ENCODE measurements at places on chromosomes 2 and 18.

GRCh38 chr2:18559531-18560030, 872 bp downstream of the RDH14 start:
- DNase-seq: no peak

DNA sequence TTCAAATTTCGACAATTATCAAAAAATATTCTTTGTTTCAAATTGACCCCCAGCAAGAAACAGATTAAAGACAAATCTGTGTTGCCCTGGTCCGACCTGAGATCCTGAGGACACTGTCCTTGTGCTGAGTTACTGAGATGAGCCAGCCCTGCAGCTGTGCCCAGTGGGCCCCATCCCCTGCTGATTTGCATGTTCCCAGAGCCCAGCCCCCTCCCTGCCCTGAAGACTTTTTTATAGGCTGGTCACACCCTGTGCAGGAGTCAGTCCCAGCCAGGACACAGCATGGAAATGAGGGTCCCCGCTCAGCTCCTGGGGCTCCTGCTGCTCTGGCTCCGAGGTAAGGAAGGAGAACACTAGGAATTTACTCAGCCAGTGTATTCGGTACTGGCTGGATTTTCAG, 31.4 kb upstream of the ZNG1B start:
- DNase-seq: no peak

GRCh38 chr2:44531289-44531688, 169.5 kb downstream of the CAMKMT start:
- DNase-seq: no peak

GRCh38 chr2:26541401-26542193, 63.7 kb upstream of the OTOF start:
- DNase-seq: no peak

- no peak for DNase-seq
Measured at GRCh38 chr18:31303771-31304170, 14.2 kb upstream of the DSG1 start.

- DNase-seq: no peak
Measured at GRCh38 chr2:18611184-18611583, 21.8 kb upstream of the NT5C1B start.

GRCh38 chr2:100256416-100256815, 65.9 kb downstream of the LONRF2 start:
- DNase-seq: no peak

DNA sequence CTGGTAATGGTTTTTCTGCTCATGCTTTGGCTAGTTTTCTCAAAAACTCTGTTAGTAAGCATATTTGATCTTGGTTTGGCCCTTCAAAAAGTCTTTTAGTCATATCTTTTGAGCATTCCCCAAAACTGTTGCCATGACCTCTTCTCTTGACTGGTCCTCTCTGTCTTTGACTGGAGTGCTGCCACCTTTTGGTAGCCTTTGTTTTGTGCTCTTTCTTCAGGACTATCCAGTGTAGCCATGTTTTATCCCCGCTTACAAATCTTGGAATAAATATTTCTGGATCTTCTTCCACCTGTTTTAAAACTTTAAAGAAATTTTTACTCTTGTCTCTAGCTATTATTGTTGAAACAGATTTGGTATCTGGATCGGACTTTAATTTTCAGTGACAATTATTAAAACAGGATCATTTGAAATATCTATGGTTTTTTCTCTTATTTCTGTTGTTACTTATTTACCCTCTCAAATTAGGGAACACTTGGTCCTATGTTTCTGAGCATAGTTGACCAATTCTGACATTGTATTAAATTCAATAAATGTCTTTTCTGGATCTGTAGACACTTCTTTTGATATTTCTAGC, 965 bp upstream of the ELOA2 start:
- no peak for DNase-seq

- no peak for DNase-seq
Measured at GRCh38 chr2:1101982-1102590, 151.4 kb downstream of the SNTG2 start.

DNA sequence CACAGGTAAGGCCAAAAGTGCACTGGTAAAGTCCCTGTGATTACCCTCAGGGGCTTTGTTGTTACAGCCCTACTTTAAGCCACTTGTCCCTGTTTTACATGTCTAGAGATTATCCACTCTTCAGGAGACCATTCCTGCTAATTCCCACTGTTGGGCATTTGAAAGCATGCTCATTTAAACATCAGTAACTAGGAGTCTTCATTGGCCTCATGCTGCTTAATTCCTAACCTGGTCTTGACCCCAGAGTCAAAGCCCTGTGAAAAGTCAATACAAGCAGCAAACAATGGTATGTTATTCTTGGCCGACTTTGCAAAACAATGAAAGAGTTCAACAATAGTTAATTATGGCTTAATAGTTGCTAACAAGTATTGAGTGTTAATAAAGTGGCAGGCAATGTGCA, 23.2 kb downstream of the AFF3 start:
- no peak for DNase-seq

DNA sequence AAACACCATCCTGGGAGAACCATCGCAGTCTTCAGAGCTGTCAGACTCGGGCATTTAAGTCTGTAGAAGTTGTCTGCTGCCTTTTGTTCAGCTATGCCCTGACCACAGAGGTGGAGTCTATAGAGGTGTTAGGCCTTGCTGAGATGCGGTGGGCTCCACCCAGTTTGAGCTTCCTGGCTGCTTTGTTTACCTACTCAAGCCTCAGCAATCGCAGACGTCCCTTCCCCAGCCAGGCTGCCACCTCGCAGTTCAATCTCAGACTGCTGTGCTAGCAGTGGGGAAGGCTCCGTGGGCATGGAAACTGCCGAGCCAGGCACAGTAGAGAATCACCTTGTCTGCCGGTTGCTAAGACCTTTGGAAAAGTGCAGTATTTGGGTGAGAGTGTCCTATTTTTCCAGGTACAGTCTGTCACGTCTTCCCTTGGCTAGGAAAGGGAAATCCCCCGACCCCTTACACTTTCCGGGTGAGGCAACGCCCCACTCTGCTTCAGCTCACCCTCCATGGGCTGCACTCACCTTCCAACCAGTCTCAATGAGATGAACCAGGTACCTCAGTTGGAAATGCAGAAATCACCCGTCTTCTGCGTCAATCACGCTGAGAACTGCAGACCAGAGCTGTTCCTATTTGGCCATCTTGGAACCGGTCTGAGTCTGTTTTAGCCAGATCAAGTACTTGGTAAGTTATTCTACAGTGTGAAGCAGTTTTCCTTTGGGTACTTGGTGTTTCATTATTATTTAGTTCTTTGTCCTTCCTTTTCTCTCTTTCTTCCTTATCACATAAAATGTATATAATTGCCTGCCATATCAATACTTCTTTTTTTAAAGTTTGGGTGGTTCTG, 71.5 kb downstream of the CDC42EP3 start:
- no peak for DNase-seq

DNA sequence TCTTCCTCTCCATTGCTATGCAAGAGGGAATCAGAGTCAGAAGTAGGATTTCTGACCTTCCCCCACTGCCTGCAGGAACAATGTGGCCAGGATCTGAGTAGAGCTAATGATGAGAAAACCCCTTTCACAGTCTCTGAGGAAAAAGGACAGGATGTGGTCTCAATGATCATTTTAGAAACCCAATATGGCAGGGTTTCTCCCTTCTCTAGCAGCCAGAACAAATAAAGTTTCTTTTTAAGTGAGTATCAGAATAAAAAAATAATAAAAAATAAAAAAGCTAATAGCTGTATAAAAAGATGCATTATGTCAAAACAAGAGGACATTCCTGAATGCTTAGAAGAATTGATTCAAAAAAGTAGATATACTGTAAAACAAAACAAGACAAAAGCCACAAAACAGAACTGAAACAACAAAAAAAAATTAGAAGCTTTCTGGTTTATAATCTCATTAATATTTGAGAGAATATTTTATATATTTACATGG, 1124.9 kb upstream of the ZEB2 start:
- no peak for DNase-seq

DNA sequence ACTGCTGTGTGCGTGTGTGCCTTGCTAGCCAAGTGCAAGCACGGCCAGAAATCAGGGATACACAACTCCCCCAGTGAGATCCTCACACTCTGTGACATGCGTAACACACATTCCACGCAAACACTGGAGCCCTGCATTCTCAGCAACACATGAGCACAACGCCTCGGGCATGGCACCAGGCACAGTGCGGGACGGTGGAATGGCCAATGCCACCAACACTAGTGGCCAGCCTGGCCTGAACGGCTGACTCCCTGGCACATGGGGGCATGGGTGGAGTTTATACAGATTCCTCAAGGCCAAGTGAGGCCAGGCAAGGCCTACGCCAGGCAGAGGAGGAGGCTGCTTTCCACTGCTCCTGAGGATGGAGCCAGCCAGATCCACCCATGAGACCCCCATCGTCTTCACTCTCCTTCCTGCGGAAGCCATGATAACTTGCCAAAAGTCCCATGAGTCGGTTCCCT, 56.2 kb downstream of the ANKMY1 start:
- no peak for DNase-seq

GRCh38 chr2:85446296-85447221, 28.0 kb downstream of the SH2D6 start:
- DNase-seq: no peak

DNA sequence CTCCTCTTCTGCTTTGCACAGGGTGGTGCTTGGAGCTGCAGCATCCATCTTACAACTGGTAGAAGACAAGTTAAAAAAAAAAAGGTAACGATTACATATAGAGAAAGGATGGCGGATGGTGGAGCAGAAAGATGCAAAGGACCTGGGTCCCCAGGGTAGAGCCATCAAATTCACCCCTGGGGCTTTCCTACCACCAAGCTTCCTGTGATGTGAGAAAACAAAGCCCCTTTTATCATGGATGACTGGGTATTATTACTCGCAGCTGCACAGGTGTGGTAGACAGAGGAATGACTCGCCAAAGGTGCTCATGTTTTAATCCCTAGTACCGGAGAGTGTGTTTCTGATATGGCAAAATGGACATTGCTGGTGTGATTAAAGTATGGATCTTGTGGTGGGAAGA, 1.3 kb upstream of the ACOXL start:
- DNase-seq: no peak

DNA sequence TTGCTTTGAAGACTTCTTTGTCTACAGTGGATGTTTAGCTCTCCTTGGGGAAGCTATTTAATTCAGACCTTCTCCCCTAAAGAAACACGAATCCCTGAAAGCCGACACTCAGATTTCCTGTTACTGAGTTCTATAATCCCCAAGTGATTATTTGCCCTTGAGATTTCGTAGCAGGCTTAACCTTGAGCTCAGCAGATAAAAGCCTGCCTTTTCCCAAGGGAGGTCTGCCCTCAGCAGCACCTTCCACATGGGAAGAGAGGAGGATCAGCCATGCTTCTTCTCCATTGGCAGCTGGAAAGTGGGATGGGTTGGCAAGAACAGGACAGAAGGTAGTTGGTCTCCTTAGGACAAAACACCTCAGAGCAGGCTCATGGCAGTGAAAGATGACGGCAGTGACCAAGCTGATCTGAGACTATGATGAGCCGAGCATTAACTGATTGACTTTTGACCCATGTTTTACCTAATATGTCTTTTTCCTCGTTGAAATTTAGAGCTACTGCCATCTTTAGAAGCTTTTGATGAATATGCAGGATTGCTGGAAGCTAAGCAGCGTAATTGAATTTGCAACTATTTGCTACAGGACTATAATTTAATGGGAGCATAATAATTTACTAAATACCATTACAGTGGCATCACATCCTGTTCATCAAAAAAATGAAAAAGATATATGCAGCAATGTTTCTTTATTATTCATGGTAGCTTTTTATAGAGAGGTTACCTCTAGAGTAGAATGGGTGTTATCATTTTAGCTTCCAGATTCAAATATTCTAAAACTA, 511.1 kb upstream of the ID2 start:
- no peak for DNase-seq

DNA sequence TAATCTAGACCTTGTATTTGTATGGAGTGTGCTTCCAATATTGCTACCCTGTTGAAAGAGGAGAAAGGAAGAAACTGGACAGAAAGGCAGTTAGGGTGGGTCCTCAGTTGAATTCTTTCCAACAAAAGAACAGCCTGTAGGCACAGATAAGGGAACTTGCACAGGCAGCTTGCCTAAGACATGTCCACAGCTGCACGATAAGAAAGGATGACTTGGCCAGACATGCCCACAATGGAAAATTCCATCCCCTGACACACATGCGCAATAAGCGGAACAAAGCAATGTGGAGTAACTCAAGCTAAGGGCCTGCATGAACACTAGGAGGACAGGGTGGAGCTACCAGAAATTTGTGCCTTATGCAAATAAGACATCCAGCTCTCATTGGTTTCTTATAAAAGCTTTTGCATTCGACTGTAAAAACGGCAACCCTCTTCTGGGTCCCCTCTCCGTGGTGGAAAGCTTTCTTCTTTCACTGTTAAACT, 1084.7 kb upstream of the NXPH2 start:
- no peak for DNase-seq

DNA sequence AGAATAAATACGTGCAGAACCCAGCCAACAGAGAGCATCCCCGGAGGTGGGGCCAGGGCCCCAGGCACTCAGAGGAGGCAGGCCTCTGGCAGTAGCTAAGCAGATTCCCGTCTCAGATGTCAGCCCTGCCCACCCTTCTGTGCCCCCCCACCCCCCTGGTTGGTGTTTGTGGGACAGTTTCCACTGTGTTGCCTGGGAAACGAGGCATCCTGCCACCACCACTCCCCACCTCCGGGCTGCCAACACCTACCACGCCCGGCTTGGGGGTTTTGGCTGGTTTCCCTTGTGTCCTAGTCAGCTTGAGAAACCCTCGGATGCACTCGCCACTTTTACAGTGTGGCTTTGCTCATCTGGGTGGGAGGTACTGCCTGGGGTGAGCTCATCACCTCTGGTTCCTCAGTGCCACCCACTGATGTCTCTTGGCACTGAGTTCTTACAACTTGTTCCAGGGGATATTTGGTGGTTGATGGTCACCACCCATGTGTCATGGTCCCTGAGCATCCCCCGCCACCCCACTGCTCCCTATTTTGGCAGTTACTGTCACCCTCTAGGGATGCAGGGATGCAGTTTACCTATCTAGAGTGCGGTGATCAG, 72.4 kb upstream of the YWHAQ start:
- DNase-seq: no peak

DNA sequence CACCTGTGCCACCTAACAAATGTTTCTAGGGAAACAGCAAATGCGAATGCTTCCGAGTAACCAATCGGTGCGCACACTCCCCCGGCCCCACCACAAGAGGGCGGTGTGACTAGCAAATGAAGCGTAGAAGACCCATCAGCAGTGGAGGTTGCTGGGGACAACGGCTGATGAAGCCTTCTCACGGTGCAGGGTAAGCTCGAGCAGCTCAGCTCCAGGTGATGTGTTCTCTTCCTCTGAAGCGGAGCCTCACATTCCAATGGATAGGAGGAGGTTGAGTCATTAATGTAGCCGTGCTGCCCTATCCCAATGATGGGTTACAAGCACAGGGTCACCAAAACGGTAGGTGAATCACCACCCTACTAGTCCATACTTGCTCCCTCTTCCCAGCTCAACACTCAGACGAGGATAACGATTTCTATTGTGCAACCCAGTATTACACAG, 127.6 kb upstream of the TWIST2 start:
- no peak for DNase-seq

GRCh38 chr18:59820663-59821062, 79.1 kb upstream of the PMAIP1 start:
- no peak for DNase-seq
